Fibroblast of skin of left biceps (primary cell): ENCODE measurements at places on chromosomes 4 and X.

GRCh38 chr4:57763070-57763469 lies 652.9 kb upstream of the IGFBP7 start:
- no peak for DNase-seq

DNA sequence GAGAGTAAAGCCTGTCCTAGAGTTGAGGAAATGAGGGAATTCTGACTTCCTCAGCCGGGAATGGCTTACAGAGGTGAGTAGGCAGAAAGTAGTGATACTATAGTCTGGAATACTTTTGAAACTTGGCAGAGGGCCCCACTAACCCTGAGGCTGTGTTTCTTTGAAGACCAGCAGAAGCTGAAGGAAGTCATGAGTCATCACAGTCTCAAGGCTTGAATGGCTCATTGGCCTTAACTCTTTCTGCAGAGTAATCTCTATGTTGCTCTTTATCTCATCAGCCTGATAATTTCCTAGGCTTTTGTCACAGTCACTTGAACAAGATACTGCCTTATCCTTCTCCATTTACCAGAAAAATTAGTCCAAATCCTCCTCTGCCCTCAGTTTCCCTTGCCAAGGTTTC lies 80.8 kb downstream of the ANKRD50 start:
- DNase-seq: peak; percentile 90

GRCh38 chr4:52701207-52701606 lies 42.1 kb upstream of the USP46 start:
- DNase-seq: no peak

DNA sequence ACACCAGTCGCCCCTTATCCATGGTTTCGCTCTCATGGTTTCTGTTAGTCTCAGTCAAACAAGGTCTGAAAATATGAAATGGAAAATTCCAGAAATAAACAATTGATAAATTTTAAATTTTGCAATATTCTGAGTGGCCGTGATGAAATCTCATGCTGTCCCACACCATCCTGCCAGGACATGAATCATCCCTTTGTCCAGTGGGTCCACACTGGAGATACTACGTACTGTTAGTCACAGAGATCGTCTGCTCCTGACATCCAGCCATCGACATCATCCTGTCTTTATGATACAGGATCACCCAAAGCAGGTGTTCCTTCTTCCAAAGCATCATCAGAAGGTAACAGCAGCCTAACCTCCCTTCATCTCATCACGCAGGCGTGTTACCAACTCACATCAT lies 76.5 kb upstream of the MSX1 start:
- DNase-seq: no peak

DNA sequence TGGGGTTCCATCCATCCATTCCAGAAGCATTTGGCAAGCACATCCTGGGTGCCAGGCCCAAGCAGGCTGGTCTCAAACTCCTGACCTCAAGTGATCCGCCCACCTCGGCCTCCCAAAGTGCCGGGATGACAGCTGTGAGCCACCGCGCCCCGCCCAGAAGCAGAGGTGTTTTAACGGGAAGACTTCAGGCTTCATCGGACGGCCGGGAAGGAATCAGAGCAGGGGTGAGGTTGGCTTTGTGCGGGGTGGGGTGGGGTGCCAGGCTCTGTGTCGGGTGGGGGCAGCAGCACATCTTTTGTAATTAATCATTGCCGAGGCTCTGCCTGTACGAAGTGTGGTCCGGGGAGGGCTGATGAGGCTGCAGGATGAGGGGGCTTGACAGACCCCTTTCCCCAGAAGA lies 5.1 kb upstream of the SLC25A6 start:
- no peak for DNase-seq

DNA sequence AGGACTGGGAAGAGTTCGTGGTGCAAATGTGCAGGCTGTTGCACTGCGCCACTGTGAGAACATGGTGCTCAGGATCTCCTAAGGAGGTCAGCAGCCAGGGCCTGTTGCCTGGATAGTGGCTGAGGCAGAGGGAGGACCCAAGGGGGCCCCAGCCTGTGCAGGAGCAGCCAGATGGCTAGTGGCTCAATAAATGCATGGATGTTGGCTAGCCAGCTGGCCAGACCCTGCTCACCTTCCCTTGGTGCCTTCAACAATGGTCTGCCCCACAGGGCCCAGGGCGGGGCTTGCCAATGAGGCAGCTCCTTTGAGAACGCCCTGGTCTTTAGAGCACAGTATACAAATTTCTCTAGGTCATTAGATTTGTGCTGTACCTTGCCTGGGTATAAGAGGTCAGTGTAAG lies 67.4 kb downstream of the TNIP2 start:
- DNase-seq: no peak

- no peak for DNase-seq
Observed at GRCh38 chr4:100516225-100516624, 1.6 kb downstream of the EMCN start.

- DNase-seq: peak; percentile 86
Observed at GRCh38 chr4:170259631-170260153, 169.9 kb upstream of the AADAT start.

DNA sequence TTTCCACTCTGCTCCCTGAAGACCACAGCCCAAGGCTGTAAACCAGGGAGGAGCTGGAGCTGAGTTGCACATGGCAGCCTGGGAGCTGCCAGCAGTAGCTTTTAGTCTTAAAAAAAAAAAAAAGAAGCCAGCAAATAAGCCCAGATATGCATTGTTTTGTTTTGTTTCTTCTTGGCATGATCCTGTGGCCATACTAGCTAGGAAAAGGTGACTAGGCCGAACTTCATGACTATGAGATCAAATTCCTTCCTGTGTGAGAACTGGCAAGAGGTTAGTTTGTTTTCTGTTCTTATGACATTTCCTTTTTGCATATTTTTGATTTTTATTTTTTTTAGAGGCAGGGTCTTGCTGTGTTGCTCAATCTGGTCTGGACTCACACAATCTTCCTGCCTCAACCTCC lies 323.3 kb downstream of the DCTD start:
- no peak for DNase-seq

DNA sequence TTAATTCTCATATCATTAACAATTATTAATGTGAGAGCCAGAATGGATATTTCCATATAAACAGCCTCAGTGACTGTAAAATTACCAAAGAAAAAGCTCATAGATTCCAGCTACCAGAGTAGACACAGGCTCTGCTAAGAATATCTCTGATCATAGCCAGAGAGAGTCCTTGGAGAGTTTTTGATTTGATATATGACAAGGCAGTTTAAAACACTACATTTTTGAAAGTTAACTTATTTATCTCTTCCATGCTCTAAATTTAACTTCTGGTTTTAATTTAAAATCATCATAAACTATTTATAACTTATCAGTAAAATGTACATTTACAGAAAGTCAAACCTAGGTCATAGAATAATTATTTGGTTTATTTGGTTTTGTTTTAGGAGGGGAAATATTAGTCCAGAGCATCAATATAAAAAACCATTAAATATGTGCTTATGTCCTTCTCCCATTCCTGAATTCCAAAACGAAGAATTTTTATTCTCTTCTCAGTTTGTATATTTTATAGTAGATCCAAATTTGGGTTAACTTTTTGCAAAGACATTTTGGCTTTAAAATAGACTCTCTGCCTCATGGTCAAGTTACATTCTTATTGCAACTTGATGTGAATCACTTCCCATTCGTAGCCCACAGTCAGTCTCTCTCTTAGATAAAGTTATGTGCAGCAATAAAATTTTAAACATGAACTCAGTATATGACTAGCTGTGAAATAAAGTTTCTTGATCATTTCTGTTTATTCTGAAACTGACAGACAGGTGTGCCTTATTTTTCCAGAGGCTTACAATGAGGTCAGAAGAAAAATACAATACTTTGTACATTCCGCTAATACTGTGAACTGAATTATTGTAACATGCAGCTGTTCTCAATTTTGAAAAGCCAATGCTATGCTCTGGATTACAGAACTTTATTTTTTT lies 267.1 kb downstream of the PAPSS1 start:
- DNase-seq: no peak

- DNase-seq: no peak
Observed at GRCh38 chr4:52423967-52424366, 235.1 kb downstream of the USP46 start.

DNA sequence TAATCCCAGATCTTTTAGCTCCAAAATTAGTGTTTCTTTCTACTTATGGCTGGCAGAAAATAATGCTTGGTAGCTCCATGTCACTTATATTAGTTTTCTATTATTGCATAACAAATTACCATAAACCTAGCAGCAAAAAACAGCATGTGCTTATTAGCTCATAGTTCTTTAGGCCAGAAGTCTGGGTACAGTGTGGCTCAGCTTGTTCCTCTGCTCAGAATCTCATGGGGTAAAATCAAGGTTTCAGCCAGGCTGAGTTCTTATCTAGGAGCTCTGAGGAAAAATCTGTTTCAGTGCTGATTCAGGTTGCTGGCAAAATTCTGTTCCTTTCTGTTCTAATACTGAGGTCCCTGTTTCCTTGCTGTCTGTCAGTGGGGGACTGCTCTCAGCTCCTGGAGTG lies 101.1 kb downstream of the CT47B1 start:
- no peak for DNase-seq

DNA sequence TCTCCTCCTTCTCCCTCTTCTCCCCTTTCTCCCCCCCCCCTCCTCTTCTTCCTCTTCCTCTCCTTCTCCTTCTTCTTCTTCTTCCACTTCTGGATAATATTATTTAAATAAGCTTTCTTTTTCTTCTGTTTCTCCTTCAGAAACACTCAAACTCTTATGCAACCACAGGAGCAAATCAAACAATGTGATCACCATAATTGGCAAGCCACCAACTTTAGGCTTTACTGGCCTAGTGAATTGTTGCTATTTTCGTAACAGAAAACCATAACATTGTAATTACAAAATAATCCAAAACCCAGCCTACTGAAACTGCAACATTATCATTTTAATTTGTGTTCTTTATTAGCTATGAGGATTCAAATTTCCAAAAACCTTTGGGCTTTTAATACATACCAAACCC lies 14.3 kb downstream of the DCAF8L1 start:
- peak; percentile 18 for DNase-seq

GRCh38 chr4:3372933-3373465 lies 68.8 kb upstream of the HGFAC start:
- DNase-seq: no peak

- no peak for DNase-seq
Observed at GRCh38 chr4:140291259-140291658, 82.2 kb upstream of the SCOC start.

DNA sequence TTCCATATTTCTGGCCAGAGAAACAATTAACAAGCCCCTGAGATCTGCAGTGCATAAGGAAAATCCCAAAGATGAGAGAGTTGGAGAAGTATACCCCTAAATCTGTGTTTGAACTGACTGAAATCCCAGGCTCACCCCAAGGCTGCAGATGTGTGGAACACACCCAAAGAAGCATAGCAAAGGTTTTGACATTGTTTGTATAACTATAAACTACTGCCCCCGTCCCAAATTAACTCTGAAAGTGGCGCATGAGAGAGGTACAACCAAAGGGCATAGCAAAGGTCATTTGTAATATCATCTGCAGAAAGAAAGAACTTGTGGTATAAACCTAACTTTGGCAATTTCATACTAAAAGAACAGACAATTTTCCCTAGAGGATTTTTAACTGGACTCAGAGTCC lies 157.9 kb downstream of the DCAF12L1 start:
- no peak for DNase-seq

DNA sequence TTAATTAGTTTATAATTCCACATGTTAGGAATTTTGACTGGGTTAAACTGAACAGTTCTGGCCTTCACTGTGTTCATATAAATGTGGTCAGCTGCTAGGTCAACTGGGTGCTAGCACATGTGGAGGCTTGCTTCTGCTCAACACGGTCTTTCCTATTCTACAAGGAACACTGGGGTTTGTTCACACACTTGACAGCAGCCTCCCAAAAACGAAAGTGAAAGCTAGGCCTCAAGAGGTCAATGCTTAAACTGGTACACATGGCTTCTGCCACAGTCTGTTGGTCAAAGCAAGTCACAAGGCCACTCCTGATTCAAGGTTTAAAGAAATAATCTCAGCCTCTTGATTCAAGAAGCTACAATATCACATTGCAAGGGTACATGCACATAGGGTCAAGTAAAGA lies 126.5 kb downstream of the QDPR start:
- DNase-seq: no peak

GRCh38 chr4:121842862-121843261 lies 19.2 kb upstream of the CCNA2 start:
- DNase-seq: no peak
